ENCODE measurements at places on chromosomes 16 and 17.

GRCh38 chr17:43820759-43821158 is 12.2 kb downstream of the MPP3 start:
- DNase-seq: no peak

GRCh38 chr17:41967141-41967920 is 736 bp downstream of the CNP start:
- no peak for DNase-seq

- DNase-seq: no peak
Observed at GRCh38 chr16:79639576-79640311, 39.2 kb upstream of the MAF start.

- no peak for DNase-seq
Observed at GRCh38 chr17:62343764-62344270, 36.5 kb upstream of the EFCAB3 start.

- DNase-seq: no peak
Observed at GRCh38 chr16:69301861-69302260, 9.3 kb upstream of the VPS4A start.

GRCh38 chr17:59617156-59617732 is 2.5 kb upstream of the CLTC start:
- DNase-seq: no peak

- peak; percentile 3 for DNase-seq
Observed at GRCh38 chr17:4304417-4305027, 40.7 kb upstream of the ANKFY1 start.

DNA sequence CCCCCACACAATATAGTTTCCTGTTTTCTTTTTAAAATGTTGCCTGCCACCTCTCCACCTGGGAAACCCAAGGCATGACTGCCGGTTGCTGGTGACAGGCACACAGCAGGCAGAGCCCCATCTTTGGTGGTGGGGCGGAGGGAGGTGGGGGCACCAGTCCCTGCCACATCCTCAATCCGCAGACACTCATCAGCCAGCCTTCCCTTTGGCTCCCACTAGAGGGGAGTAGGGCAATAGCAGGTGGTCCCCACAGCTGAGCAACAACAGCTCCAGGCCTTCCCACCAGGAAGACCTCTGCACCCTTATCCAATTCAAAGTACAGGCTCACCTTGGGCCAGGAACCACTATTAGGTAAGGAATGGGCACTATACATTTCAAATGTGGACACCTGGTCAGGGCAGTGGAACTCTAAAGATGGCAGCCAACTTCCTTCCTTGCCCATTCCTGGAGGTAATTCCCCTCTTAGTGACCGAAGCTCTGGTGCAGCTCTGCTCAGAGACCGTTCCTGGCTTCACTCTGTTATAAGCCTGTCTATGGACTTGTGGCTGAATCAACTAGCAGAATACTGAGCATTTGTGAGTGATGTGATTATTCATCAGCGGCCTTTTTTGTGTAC is 13.9 kb downstream of the RECQL5 start:
- DNase-seq: no peak

DNA sequence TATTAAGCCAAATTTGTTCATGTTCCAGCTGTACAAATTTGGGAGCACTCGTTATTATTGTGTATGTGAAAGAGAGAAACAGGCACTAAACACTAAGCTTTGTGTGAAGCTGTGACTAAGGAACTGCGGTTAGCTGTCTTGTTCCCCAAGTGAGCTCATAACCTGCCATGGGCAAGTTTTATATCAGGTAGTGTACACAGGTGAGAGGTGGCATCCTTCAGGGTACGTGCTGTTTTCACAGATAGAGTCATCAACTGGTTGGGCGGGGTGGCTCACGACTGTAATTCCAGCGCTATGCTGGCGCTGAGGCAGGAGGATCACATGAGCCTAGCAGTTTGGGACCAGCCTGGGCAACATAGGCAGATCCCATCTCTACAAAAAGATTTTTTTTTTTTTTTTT is 2.8 kb downstream of the DNAJA3 start:
- DNase-seq: no peak

DNA sequence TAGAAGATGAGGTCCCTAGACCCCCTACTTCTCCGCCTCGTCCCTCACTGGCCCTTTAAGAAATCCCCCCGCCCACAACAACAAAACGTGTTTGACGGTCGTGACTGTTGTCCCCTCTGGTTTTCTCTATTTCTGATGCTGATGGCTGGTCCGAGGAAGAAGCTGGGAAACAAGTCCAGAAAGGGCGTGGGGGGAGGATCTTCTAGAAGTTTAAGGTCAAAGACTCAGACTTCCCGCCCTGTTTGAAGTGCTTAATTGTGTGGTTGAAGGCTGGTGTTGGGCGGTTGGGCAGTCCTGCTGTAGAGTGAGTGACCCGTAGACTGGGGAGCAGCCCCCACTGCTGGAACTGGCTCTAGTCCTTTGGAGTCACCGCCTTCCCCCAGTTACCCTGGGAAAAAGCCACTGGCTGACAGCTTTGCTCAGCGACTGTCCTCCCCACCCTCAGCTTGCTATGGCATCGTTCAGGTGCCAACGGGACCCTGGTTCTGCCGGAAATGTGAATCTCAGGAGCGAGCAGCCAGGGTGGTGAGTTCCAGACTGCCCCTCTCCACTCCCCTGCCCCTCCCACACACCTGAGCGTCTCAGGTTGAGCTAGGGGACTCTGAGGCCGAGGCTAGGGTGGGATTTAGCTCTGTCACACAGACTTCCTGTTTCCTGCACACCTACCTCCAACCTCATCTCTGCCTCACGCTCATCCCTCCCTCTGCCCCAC is 1.6 kb downstream of the MLLT6 start:
- DNase-seq: no peak

GRCh38 chr16:27740496-27741201 is 190.7 kb downstream of the KATNIP start:
- no peak for DNase-seq

- DNase-seq: no peak
Observed at GRCh38 chr17:15087946-15088345, 177.2 kb downstream of the PMP22 start.

- no peak for DNase-seq
Observed at GRCh38 chr17:29883497-29883896, 46.5 kb downstream of the SSH2 start.

GRCh38 chr17:70295731-70296130 is 126.4 kb downstream of the KCNJ2 start:
- no peak for DNase-seq

- DNase-seq: no peak
Observed at GRCh38 chr17:38602453-38602852, 3.3 kb downstream of the SRCIN1 start.

GRCh38 chr17:56739776-56740175 is 93.9 kb downstream of the C17orf67 start:
- no peak for DNase-seq

DNA sequence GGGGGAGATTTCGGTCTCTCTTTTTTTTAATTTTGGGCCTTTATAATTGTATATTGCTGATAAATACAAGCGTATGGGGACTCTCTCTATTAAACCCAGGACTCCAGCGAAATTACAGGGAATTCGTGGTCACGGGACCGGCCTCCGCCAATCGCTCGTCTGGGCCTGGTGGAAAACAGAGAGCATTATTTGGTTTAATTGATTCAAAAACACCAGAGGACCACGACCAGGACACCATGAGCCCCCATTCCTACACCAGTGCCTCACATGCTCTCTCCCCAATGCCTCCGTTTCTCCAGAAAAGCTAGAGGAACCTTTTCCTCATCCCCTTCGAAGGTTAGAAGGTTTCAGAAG is at the start of gene HOXB2:
Gene HOXB2 (minus strand): TSS at position 88 of the 354 bp plus-strand sequence. CDS start 198 bp downstream, outside the sequence.
- DNase-seq: no peak

DNA sequence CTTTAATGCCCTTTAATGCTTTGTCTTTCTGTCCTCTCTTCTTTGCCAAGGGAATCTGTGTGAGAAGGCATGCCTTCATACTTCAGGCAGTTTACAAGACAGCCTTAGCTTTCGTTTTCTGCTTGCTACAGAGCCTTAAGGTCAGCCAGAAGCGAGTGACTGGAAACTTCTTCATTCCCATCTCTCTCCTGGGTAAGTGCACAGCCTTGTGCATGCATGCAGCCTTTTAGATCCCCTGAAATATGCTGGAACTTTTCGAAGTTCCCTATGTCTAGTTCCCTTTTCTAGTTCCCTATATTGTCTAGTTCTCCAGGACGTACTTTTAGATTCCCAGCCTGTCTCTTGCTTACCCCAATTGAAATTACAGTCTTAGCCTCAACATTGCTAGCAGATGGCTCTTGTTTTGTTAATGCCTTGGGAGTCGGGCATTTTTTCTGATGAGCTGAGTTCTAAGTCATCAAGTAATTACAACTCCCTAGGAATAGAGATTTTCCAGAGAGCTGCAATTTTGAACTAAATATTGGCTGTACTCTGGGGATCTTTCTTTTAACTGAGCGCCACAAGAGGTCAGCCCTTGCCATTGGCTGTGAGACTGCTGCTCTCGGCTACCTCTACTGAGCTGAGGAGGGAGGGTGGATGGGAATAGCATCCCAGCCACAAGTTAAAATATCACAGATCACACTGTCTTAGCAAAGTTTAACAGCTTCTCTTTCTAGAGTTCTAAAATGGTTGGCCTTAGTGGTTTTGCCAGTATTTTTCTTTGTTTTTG is 22.7 kb upstream of the PPM1D start:
- no peak for DNase-seq
